Stimulated activated CD8-positive, alpha-beta memory T cell treated with anti-CD3 and anti-CD28 coated beads, Interleukin-12 subunit alpha, Interleukin-12 subunit beta, amount 100 ng/mL, for 1 hour (primary cell): ENCODE measurements at places on chromosomes 7 and 10.
A peak's percentile ranks its signal among the peaks of the same experiment; 100 is the strongest.

DNA sequence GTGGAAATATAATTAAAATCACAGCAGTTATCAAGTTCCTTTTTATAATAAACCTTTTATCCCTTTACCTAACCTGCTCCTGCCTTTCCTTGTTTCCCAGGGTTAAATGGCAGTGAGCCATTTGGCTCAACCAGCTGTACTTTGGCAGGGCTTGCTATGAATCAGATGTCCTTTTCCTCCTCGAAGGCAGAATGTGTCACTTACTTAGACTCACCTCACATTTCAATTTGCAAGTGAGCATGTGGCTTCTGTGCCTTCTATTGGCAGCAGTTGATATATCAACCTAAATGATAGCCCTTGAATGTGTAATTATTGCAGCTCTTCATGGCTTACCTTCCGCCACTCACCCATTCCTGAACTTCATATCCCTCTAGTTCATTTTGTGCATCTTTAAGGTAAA is 301.7 kb downstream of the CSTF2T start:
- DNase-seq, result no peak

- DNase-seq, result no peak
Observed at GRCh38 chr7:138024343-138024691, 22.4 kb upstream of the CREB3L2 start.

DNA sequence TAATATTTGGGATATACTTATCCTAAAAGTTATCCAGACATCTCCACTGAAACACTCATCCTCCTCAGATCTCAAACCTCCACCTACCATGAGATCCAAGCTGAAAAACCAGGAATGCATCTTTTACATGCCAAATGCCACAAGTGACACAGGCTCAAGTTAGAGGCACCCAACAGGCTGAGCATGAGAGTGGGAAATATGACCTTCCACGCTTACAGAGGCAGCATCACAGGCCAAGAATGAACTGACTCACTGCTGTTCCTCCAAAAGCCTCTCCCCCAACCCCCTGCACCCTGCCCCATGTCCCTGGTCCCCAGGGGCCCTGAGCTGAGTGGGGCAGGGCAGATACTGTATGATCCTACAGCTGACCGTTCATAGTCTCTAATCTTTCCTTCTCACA is 4.8 kb upstream of the MTPAP start:
- DNase-seq, result no peak

DNA sequence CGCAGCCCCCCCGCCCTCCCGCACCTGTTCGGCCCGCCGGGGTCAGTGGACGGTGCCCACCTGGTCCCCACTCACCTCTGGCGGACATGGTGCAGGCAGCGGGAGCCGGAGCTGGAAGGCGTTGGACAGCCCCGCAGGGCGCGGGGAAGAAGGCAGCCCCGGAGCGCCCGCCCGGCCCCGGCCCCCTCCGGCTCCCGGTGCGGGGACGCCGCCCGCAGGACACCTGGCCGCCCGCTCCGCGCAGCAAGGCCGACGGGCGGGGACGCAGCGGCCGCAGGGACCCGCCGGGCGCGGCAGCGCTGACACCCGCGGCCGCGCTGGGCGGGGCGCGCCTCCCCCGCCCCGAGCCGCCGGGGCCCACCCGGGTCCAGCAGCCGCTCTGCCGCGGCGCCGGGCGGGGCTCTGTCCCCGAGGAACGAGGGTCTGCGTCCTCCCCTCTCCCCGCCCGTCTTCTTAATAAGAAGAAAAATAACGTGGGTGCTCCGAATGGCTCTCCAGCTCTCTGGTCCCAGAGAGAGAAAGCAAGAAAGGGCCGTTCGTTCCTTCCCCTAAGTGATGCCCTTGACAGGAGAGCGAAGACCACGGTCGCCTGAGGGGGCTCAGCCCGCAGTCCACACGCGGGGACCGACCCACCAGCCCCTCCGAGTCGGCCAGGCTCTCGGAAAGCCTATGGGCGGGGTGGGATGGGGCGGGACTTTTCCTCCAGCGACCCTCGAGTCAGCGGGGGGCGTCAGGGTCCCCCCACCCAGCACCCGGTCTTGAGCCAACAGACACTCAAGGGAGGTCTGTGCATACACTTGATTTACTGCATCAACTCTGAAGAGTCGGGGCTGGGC is 53.4 kb upstream of the FHIP2A start:
- no peak for DNase-seq

GRCh38 chr10:24207341-24207740 is 1.6 kb upstream of the KIAA1217 start:
- no peak for DNase-seq

- DNase-seq, result no peak
Observed at GRCh38 chr10:103021150-103021899, 103.2 kb downstream of the CNNM2 start.

DNA sequence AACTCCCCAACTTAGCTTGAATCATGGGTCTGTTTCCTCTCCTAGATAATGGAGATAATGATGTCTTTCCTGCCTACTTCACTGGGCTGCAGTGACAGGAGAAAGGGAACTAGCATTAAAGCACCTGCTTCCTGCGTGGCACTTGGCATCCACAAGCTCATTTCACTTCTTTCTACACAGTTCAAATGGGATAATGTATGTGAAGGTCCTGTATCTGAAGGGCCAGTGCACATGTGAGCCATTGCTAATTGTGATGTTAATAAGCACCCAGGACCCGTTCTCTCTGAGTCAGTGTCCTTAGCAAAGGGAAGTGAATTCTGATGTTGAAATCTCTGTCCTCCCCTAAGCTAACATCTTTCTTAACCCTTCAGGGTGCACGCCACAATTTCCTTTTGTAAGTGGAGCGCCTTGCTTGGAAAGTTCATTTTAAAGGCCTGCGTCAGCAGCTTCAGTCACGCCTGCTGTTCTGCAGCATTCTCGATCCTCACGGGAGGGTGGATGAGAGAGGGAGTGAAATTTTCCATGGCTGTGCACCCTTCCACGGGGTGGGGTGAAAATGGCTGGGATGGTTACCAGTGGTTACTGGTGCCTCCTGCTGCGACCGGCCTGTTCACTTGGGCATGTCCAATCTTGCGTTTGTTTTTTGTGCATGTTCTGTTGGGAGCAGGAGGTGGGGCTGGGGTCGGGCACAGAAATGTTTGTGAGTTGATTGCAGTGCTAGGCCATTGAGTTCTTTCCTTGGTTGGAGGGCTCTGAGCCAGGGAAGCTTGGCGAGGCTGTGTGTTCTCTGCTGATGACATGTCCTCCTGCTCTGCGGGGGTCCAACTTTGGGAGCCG is 59.2 kb downstream of the HK1 start:
- DNase-seq, result no peak

GRCh38 chr7:108234281-108234680 is 104.1 kb upstream of the LAMB4 start:
- no peak for DNase-seq

GRCh38 chr10:23490115-23490514 is 51.2 kb downstream of the OTUD1 start:
- DNase-seq, result no peak

GRCh38 chr7:12477620-12478019 is 74.0 kb upstream of the VWDE start:
- DNase-seq, result no peak

GRCh38 chr10:118754229-118754555 is 578 bp downstream of the CACUL1 start:
- DNase-seq, result no peak

DNA sequence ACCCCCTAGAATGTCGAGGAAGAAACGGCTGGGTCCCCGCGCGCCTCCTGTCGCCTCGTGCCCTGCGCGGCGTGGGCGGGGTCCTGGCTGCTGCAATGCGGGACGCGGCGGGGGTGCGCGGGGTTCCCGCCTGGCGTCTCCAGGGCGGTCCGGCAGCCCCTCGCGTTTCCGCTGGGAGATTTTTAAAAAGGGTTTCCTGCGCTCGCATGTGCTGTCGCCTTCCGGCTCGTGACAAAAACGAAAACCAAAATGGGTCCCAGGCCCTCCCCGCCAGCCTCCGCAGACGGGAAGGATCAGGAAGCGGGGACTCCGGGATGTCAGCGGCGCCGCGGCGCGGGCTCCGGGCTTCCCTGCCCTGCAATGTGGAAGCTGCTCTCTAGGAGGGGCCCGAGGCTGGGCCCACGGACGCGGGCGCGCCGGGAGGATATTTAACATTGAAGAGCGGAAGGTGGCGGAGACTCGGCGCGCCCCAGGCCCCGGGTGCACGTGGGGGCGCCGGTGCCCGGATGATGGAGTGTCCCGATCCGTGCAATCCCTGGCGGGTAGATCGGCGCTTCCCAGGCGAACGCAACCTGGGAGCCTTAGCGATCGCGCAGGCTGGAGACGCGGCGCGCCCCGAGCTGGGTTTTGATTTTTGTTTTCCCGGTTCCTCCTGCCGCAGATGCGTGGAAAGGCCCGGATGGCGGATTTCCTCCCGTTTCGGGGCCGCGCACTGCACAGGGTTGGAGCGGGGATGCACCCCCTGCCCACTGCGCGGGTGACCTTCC is 1.0 kb downstream of the PFKP start:
- DNase-seq, result peak; percentile 23

DNA sequence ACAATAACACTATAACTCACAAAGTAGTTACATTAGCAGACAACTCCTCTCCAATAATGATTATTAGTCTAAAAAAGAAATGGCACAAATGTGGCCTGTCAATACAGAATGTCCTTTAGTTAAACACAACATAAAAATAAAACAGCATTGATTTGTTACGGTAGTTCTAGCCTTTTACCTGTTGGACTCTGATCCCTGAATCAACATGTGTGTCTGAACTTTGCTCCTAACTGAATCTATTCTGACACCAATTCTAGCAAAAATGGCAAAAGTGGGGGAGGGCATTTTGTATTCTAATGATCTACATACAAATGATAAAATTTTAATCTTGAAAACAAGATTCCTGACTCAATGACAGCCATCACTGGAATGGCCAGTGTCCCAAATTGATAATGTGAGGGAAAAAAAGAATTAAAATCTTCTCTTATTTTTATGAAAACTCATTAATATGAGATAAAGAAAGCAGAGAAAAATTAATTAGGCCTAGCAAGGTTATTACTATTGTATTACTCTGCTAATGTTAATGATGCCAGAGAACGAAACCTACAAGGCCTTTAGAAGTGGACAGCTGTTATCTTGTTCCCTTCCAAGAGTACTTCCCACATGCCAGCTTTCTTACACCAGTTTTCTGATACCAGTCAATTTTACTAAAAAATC is 30.2 kb downstream of the FRA10AC1 start:
- no peak for DNase-seq

DNA sequence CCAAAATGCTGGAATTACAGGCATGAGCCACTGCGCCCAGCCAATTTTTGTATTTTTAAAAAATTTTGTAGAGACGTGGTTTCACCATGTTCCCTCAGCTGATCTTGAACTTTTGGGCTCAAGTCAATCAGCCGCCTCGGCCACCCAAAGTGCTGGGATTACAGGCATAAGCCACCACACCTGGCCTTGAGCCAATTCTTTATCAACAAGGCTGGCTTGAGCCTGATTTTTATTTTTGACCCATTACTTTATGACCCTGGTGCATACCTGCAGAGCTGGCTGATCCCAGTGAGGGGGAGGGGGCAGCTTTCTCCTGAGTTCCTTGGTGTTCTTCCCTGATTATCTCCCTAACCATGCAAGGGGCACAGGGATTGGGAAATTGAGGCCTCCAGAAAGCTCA is 15.8 kb upstream of the CPA1 start:
- no peak for DNase-seq

- DNase-seq, result no peak
Observed at GRCh38 chr10:50653142-50653541, 29.4 kb upstream of the SGMS1 start.

DNA sequence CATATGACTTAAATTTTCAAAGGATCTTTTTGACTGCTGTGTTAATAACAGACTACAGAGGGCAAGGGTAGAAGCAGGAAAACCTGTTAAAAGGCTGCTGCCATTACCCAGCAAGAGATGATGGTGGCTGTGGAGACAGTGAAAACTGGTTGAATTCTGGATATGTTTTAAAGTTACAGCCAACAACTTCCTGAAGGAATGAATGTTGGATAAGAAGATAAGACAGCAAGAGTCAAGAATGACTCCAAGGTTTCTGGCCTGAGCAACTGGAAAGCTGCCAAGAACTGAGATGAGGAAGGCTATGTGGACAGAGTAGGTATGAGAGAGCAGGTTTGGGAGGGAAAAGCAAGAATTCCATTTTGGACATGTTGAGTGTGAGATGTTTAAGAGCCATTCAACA is 19.1 kb downstream of the CNOT4 start:
- no peak for DNase-seq

DNA sequence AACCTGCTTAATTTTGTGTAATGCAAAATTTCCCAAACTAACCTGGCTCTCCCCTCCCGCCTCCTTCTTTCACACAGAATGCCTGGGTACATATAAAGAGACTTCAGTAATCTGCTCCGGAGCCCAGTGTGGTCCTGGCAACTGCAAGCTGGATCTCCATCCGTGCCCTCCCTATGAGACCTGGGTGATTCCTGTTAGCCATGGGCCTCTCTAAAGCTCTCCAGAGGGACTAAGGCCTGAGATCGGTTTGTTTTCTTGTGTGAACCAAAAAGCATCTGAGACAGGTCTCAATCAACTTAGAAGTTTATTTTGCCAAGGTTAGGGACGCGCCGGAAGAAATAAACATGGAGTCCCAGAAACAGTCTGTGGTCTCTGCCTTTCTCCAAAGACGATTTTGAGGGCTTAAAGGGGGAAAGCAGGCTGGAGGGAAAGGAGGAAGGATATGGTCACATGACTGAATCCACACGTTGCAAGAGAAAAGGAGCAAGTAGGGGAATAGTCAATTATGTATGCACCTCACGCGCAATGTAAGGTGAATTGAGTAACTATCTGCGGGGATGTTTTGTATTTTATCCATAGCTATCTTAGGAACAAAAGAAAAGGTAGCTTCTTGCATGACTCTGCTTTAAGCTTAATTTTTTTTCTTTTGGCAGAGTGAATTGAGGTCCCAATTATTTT is 46.2 kb upstream of the CCDC3 start:
- DNase-seq, result no peak

DNA sequence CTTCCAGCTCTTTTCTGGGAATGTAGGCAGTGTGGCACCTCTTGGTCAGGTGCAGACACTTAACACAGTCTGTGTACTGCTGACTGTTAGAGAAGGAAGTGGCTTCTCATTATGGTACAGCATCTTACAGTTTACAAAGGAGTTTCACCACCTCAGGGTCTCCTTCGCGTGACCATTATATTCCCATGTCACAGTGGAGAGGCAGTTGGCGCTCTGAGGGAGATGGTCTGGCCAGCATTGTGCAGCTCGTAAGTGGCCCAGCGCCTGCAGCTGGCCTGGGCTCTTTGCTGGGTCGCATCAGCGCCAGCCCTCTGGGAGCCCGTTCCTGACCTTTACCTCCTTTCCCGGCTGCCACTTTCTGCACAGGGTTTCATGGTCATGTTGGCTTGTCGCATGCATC is 15.4 kb downstream of the TSPAN15 start:
- DNase-seq, result no peak

- DNase-seq, result no peak
Observed at GRCh38 chr7:36896418-36896817, 172.1 kb upstream of the AOAH start.

- DNase-seq, result no peak
Observed at GRCh38 chr10:79116368-79116767, 47.6 kb downstream of the ZMIZ1 start.

- DNase-seq, result no peak
Observed at GRCh38 chr7:109950821-109951564, 1139.9 kb upstream of the LRRN3 start.

DNA sequence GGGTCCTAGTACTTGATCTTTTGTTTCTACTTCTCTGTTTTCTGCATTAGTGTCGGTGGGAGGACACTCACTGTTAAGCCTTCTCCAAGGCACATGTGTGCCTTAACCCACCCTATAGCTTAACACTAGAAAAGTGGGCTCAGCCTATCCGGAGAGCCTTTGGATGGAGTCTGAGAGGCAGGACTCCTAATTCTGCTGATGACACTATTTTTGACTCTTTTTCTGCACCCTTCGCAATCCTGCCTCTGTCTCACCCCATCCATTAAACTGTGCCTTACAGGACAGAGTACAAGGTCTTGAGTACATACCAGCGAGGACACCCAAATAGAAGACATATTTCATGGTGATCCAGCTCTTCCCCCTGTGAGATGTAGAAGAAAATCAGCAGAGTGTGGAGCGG is 577 bp downstream of the PRSS37 start:
- DNase-seq, result no peak
